Stimulated activated CD8-positive, alpha-beta memory T cell treated with anti-CD3 and anti-CD28 coated beads, Interleukin-2, amount 100 ng/mL, for 1 hour (primary cell): ENCODE measurements at places on chromosomes 1 and 21.

GRCh38 chr1:222772996-222773379 is 36.0 kb downstream of the FAM177B start:
- DNase-seq: no peak

DNA sequence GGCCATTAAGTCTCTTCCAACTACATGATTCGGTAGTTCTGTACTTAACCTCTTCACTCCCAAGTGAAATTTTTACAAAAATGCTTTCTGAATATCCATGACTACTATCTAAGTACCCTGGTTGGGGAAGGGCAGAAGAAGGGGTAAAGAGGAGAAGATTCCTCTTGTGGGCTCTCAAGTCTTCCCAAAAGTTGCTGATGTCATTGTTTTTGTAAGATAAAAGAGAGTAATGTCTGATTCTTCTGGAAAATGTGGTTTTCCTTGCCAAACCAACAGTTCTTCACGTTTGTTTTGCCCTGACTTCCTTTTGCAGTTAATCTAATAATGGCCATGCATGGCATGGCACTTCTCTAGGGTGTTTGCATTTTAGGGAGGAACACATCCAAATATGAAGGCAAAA is 34.7 kb upstream of the AK4 start:
- DNase-seq: no peak

DNA sequence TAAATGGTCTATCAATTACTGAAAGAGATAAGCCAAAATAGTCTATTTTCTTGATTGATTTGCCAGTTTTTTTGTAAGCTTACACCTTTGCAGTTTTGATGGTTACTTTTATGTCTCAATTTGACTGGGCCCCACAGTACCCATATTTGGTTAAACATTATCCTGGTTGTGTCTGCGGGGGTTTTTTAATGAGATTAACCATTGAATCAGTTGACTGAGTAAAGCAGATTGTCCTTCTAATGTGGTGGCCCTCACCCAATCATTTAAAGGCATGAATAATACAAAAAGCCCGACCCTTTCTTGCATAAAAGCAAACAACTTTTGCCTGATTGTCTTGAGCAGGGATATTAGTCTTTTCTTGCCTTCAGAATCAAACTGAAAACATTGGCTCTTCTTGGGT is 650.0 kb upstream of the RGS18 start:
- no peak for DNase-seq

- no peak for DNase-seq
These were observed 28.3 kb upstream of the PKN2 start for GRCh38 chr1:88655685-88656299.

- no peak for DNase-seq
These were observed 80.0 kb upstream of the CCDC190 start for GRCh38 chr1:162941024-162941423.
